Endothelial cell (in vitro differentiated cells): ENCODE measurements at places on chromosomes 5 and 9. TPM values are rescaled to one million over a fixed set of nuclear protein-coding genes. Genes with fewer than 3 reads are reported as not detected.

- DNase-seq: no peak
Measured at GRCh38 chr5:107331882-107332281, 338.9 kb downstream of the EFNA5 start.

GRCh38 chr5:65481171-65481581, 544 bp downstream of the ADAMTS6 start:
- DNase-seq: no peak

DNA sequence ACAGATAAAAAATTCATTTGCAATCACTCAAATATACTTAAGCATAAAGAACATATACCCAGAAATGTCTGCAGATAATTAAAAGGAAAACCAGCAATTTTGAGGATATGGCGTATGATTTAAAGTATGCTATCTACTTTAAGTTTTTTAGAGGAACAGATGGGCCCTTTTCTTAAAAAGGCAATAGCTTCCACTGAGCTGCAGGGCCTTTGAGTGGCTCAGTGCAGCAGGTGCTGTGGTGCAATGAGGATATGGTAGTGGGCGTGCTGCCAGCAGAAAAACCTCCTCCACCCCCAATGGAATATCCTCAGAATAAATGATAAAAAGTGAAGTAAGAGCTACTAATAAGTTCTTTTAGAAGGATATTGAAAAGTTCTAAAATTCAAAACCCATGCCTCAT, 814.5 kb downstream of the MTRR start:
- DNase-seq: no peak

DNA sequence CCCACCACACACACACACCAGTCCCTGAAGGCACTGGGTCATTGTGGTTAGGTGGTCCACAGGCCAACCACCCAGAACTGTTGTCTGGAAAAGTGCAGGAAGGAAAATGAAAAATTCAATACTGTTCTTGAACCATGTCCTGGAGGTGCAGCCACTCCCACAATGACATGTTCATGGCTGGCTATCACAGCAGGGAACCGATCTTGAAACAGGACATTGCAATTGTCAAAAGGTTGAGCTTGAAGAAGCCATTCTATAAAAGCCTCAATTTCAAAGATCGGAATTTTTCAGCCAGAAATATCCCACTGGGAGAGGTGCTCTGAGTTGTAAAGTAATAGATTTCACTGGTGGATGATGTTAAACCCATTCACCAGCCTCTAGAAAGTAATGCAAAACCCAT, 218.2 kb downstream of the GNA14 start:
- no peak for DNase-seq

Gene NTNG2
- total RNA-seq: 0.38 TPM

Gene ABO
- 1.4 TPM for total RNA-seq
